Left lung (tissue), 14 donors: ENCODE measurements at places on chromosomes 6 and 20.
A peak's percentile ranks its signal among the peaks of the same experiment; 100 is the strongest.

DNA sequence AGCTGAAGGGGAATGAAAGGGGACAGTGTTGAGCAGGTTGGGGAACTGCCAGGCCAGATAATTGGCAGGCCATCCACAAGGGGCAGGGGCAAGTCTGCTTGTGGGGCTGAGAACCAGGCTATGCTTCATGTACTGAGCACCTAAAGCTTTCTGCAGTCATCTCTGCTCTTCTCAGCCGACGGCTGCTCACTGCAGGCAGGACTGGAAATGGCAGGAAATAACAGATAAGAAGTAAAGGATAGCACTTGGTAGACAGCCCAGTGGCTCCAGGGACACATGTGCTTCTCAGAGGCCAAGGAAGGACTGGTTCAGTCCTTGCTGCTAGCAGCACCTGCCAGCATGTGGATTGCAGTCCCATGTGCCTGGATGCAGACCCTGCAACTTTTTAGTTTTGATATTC, 89.8 kb downstream of the CD164 start:
- no peak for DNase-seq

DNA sequence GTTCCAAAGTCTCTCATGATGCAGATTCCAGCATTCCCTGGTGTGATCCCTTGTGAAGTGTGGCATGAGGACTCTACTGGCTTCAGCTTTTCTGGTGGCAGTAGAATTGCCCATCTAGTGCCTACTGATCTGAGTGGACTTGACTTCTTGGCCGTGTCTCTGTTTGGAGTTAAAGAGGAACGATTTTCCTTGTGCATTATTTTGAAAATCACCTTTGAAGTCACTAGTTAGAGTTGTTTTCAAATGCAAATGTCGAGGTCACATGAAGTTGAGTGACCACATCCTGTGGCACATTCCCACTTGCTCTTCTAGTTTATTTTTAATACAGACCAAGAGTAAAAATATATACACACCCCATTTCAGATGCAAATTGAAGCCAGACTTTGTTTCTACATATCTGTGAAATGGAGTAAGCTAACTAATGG, 270.7 kb upstream of the TAB2 start:
- DNase-seq, result no peak

- no peak for DNase-seq
Observed at GRCh38 chr6:51651132-51651817, 436.1 kb downstream of the PKHD1 start.

- peak; percentile 95 for DNase-seq
Observed at GRCh38 chr6:160991406-160992060, at the start of gene MAP3K4. Gene MAP3K4, plus strand, starts transcription at chr6:160991769. Its CDS starts 163 bp downstream, at chr6:160991932.

DNA sequence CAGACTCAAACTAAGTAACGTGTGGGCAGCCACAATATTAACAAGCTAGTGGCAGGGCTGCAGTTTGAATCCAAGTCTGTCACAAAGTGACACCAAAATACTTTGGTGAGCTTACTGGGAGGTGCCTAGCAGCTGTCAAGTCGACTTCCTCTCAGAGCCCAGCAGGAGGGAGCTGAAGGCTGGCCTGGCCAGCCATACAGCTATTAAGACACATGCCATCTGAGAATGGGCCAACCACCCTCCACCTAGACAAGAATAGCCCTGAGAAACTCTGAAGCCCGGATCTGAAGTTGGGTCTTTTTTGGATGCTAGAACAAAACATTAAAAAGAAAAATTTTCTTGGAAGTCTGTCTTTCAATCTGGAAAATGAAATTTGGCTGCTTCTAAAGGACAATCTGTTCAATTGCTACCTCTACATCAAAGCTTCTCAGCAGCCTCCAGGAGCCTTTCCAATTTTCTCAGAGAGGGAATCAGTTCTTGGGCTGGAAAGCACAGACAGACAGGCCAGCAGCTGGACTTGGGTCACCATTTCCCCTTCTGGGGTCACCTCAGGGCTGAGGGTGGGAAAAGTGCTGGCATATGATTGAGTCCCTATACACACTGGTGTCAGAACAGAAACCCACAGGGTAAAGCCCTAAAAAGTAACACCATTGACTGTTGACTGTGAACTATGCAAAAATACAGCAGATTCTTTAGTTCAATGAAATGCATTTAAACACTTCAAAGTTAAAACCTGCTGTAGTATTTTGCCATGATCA, 42.9 kb downstream of the UQCC1 start:
- DNase-seq, result no peak

GRCh38 chr6:15496345-15497131, 166.3 kb downstream of the DTNBP1 start:
- no peak for DNase-seq

- no peak for DNase-seq
Observed at GRCh38 chr20:38197217-38197616, 32.1 kb upstream of the TGM2 start.

DNA sequence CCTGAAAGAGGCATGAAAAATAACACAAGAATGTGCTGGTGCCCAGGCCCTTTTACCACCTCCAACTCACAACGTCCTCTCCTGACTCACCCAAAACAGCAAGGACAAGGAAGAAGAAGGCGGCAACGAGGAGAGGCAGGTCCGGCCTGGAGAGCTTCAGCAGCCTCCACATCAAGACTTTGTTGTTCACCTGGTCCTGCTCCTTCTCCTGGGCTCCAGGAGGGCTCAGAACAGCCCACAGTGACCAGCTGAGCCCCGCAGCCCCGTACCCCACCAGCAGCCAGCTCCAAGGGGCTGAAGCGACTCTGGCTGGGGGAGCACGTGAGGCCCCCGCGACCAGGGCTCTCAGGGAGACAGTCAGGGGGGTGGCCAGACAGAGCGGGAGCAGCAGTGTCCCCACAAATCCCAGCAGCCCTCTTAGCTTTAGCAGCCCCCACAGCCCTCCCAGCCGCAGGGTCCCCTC, 857 bp downstream of the TAP2 start:
- DNase-seq, result no peak

- DNase-seq, result no peak
Observed at GRCh38 chr20:57794036-57794435, 84.2 kb upstream of the PMEPA1 start.

GRCh38 chr6:82072751-82073150, 174.8 kb downstream of the IBTK start:
- DNase-seq, result no peak

DNA sequence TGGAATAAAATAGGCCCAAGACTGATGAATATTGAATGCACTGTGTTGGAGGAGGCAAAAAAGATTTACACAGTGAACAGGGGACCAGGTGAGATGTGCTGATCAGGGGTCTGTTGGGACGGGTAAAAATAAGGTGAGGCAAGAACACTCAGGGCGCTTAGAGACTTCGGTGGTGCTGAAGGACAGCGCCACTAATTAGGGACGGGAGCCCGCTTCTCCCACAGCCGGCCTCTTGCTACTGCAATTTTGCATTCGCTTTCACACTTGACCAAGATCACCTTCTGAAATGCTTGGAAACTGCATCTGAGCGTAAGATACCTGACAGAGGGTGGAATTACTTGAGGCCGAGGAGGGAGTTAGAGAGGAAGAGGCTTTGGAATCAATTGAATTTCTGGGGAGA, 7.3 kb downstream of the TFAP2D start:
- DNase-seq, result no peak

DNA sequence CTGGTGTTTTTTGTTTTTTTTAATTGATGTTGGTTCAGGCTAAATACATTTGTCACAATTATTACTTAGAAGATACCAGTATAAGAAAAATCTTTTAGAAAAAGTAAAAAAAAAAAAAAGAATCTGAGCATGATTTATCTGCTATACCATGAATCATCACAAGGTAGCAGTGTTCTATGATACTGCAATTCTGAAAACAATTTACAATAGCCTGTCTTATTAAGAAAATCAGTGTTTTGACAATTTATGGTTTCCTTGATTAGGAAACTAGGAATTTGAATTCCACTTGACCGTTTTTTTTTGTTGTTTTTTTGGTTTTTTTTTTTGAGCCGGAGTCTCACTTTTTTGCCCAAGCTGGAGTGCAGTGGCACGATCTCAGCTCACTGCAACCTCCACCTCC, 9.3 kb upstream of the MAK start:
- DNase-seq, result no peak

DNA sequence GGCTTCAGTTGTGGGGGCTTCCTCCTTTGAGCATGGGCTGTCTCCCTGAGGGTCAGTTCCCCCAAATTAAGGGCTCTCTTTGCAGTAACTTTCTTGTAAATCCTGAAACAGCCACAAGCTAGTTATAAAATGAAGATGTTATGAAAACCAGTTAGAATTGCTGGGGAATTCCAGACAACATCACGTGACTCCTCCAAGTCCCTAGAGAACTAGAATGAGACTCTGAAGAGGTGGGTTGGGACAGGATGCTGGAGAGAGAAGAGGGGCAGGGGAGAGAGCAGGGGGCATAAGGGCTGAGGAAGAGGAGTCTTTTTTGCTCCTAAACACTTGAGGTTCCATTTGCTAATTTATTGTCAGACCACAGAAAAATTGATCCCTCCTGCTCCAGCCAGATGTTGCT, 380.3 kb downstream of the DHX35 start:
- no peak for DNase-seq

DNA sequence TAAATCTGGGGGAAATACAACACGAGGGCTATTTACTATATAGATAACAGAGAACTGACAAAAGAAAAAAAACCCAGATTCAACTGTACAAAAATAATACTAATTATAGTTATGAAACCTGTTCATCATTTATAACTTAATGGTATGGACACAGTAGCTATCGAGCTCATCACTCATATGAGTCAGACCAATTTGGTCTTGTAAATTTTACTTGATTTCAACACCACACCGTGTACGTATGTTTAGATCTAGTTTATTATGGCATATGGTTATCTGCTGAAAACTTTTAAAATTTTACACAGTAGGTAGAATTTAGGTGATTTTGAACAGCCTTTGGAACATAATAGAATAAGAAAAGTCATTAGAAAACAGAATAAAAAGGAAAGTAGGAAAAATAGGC, 5.5 kb downstream of the MYLK4 start:
- no peak for DNase-seq

DNA sequence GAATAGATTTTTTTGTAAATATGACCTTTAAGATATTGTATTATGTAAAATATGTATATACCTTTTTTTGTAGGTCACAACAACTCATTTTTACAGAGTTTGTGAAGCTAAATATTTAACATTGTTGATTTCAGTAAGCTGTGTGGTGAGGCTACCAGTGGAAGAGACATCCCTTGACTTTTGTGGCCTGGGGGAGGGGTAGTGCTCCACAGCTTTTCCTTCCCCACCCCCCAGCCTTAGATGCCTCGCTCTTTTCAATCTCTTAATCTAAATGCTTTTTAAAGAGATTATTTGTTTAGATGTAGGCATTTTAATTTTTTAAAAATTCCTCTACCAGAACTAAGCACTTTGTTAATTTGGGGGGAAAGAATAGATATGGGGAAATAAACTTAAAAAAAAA, 130.9 kb downstream of the SULF2 start:
- no peak for DNase-seq

DNA sequence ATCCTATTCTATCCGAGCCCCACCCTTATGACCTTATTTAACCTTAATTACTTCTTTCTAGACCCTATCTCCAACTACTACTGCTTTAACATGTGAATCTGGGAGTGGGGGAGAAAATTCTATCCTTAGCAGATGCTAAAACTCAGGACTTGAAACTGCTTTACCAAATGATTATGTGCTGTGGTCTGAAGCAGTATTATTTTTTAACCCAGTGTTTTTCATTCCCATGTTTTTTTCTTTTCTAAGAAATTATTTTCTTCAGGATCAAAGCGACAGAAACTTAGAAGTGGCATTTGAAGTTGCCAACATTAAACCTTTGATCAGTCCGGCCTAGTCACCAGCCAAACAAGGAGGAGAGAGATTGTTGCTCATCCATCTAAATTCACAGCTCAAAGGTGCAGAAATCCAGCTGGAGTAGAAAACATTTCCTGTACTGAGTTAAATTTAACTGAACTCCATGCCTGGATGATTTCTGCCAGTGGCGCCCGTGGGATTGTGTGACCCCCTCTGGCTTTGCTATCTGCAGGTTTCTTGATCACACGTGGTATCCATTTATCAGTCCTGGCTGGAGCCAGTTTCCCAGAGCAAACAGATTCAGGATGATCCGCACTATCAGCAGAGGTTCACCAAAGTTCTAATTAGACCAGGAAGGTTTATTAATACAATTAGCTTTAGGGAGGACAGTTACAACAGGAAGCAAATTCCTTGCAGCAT, 300.5 kb downstream of the PLCB1 start:
- DNase-seq, result no peak

DNA sequence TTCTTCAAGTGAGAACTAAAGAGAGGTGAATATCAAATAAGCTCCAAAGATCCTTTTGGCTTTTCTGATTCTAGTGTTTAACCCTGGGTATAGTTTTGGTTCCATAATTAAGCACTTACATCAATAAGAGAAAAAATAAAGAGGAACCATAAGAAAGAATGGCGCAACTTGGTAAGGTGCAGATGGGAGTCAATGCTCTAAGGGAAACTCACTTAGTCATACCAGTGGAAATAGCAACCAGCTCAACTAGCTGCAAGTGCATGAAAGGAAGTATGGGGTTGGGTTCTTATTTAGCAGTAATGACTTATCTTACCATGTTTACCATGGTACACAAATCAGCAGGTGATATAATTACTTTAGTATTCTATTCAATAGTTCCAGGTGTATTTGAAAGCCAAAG, 296.5 kb upstream of the RUNX2 start:
- no peak for DNase-seq

GRCh38 chr6:16824845-16825685, 63.8 kb upstream of the ATXN1 start:
- DNase-seq, result no peak

DNA sequence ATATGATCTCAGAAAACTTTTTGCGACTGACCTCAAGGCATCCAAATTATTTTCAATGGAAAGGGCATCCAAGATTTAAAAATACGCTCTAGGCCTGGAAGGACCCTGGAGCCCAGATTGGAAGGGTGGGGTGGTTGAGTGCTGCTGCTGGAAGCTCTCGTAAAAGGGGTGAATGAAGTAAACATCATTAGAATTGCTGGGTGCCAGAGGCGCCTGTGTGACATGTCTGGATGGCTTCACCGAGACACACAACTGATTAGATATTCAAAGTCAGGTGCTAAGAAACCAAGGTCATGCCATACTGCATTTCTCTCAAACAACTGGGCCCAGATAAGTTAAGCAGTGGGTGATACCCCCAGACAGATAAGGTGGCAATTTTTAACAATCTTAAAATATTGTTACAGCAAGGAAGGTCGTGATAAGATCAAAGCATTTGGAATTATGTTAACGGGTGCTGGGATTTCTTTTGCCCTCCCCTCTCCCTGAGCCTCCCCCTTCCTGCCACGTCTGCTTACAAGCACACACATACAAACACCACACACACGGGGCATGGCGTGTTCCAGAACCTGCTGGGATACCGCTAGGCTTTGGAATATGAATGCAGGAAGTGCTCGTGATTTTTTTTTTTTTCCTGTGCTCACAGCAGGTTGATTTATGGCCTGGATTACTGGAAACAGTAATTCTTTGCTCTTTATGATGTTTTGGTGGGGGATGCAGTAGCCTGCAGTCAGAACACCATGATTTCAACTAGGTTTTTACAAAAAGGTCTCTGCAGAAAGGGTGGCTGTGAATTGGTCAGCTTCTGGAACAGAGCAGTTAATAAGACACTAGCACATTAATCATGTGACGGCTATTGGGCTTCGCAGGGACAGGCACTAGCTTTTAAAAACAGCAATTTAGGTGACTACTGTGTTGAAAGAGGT, 551.2 kb downstream of the QKI start:
- no peak for DNase-seq

GRCh38 chr6:35948725-35949124, 27.8 kb upstream of the SRPK1 start:
- no peak for DNase-seq
